ENCODE measurements at places on chromosomes 4 and X.

DNA sequence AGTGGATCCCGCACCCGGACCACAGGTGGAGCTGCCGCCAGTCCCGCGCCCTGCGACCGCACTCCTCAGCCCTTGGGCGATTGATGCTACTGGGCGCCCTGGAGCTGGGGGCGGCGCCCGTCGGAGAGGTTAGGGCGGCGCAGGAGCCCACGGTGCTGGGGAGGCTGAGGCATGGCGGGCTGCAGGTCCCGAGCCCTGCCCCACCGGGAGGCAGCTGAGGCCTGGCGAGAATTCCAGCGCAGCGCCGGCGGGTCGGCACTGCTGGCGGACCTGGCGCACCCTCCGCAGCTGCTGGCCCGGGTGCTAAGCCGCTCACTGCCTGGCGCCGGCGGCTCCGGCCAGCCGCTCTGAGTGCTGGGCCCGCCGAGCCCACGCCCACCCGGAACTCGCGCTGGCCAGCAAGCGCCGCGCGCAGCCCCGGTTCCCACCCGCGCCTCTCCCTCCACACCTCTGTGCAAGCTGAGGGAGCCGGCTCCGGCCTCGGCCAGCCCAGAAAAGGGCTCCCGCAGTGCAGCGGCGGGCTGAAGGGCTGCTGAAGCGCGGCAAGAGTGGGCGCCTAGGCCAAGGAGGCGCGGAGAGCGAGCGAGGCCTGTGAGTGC lies 1256.5 kb downstream of the STIM2 start:
- no peak for DNase-seq

GRCh38 chr4:122686691-122687090 lies 45.8 kb upstream of the BBS12 start:
- no peak for DNase-seq

DNA sequence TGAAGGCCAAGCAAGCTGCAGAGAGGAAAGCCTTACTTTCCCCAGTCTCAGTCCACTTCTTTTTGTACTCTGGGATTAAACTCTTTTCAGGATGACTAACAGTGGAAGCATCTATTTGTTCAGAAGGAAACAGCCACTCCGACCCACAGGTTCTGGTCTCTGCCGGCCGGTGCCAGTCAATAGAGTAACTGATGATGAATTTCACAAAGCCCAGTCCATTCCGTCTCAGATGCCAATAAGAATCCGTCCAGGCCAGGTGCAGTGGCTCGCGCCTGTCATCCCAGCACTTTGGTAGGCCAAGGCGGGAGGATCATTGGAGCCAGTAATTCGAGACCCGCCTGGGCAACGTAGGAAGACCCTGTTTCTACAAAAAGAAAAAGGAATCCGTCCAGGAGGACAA lies 58.5 kb upstream of the HELT start:
- DNase-seq: no peak

- DNase-seq: no peak
Measured at GRCh38 chr4:100083289-100083688, 107.0 kb downstream of the DDIT4L start.

- no peak for DNase-seq
Measured at GRCh38 chr4:74640111-74640903, 154.0 kb downstream of the BTC start.

GRCh38 chrX:39137363-39137954 lies 336.2 kb downstream of the MID1IP1 start:
- DNase-seq: no peak

DNA sequence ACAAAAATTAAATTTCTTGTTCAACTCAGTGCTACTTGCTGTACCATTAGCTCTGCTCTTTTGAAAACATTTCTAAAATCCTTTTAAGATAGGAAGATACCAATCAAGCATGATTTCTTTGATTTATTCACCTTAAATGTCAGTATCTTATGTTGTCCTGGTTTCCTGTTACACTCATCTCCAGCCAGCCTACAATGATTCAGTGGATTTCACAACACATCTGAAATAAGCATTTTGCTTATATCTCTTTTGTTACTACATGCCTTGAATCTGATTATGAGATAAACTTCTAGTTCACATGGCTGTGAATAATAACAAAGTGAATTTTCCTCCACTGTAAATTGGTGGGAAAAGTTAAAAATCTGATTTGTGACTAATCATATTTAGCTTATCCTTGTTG lies 112.5 kb upstream of the BMP3 start:
- no peak for DNase-seq

- no peak for DNase-seq
Measured at GRCh38 chrX:80282535-80282934, 137.7 kb upstream of the TENT5D start.

- DNase-seq: no peak
Measured at GRCh38 chr4:184705692-184706091, 28.2 kb downstream of the CENPU start.

GRCh38 chr4:177367336-177367735 lies 57.7 kb downstream of the NEIL3 start:
- DNase-seq: no peak

GRCh38 chr4:70885174-70885573 lies 17.0 kb upstream of the MOB1B start:
- DNase-seq: no peak

GRCh38 chr4:153788413-153789276 lies at the start of gene SFRP2:
TSS of gene SFRP2 (minus strand) at chr4:153789083. CDS start at chr4:153788835, 248 bp downstream.
- DNase-seq: no peak

DNA sequence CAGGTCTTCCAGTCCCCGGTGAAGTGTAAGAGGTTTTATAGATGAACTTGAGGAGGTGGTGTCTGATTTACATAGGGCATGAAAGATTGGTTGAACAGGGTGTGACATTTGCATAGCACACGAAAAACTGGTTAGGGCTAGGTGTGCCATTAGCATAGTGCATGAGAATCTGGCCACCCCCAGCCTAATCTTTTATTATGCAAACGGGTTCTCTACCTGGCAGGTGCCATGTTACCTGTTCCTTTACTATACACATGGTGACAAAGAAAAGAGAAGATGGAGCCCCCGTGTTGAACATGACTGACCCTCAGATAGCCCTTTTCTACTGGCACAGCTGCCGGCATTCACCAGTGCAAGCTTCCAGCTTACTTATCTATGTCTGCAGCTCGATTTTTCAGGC lies 71.0 kb downstream of the UCHL1 start:
- DNase-seq: no peak

- no peak for DNase-seq
Measured at GRCh38 chrX:155070663-155070974, 317 bp downstream of the CMC4 start.

GRCh38 chrX:150849486-150849885 lies 49.0 kb downstream of the CD99L2 start:
- no peak for DNase-seq

DNA sequence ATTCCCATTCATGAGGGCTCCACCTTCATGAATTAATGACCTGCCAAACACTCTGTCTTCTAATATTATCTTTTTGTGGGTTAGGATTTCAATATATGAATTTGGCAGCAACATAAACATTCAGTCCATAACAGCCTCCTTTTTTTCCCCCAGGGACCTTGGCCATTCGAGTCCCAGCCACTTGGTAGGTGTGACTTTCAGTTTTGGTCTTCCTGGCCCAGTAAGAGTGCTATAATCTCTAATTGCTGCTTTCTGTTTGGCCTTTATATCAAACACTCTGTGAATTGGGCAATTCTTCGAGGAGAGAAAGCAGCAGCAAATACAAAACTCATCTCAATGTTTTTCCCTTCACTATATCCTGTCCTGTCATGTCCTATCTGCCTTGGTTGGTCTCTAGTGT lies 12.4 kb upstream of the RADX start:
- DNase-seq: no peak

DNA sequence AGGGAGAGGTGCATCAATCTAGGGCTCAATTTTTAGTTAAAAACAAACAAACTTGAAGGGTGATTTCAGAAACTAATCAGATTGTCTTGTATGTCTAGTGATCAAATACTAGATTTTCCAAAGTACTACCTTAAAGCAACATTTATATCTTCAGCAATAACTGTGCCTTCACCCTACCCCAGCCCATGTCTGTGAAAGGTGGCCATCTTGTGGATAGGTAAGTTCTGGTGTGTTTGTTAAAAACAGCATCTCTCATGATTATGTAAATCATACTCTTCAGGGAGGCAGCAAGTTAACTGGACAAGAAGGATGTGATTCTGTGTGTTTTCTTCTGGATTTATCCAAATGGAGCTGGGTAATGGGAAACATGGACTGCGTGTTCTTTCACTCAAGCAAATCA lies 81.4 kb upstream of the ACSL1 start:
- no peak for DNase-seq

DNA sequence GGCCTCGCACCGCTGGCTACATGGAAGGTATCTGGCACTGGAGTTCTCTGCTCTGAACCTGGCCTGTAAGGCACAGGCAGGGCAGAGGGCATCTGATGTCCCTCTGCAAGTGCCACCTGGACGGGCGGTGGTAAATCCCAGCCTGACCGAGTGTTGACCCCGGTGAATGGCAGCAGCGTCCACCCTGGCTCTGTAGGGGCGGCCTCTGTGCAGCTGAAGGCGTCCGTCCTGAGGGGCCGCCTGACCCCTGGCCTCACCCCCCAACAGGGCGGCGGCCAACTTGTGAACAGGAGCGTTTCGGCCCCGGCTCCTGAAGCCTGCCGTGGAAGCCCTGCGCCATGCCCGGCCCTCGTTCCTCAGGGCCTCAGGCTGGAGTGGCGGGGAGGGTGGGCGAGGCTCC lies 51.4 kb downstream of the CPZ start:
- no peak for DNase-seq

DNA sequence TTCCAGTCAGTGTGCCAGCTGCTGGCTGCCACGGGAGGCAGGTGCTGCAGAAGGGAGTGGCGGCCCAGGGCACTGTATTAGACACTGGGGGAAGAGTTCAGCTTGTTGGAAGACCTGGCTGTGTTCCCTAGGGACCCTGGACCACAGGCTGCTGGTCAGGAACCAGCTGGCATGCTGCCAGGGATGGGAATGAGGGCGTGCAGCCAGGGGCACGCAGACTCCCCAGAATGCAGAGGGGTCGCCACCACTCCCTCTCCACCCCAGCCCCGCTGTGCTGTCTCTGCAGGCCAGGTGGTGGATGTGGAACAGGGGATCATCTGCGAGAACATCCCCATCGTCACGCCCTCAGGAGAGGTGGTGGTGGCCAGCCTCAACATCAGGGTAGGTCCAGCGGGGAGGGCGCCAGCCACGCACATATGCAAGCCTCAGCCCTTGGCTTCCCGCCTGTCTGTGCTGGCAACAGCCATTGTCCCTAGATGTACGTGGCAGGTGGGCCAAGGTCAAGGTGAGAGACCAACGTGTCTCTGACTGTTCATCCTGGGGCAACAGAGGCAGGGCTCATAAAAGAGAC lies 12.3 kb downstream of the ABCD1 start:
- no peak for DNase-seq

- DNase-seq: no peak
Measured at GRCh38 chrX:69299951-69300714, 134.9 kb upstream of the PJA1 start.

GRCh38 chrX:3584415-3584996 lies 128.9 kb downstream of the PRKX start:
- DNase-seq: no peak

GRCh38 chrX:136387951-136388502 lies 87.3 kb downstream of the ADGRG4 start:
- DNase-seq: no peak

- no peak for DNase-seq
Measured at GRCh38 chr4:53644607-53645006, 53.3 kb upstream of the LNX1 start.

- no peak for DNase-seq
Measured at GRCh38 chr4:74547042-74547441, 102.1 kb downstream of the AREG start.

DNA sequence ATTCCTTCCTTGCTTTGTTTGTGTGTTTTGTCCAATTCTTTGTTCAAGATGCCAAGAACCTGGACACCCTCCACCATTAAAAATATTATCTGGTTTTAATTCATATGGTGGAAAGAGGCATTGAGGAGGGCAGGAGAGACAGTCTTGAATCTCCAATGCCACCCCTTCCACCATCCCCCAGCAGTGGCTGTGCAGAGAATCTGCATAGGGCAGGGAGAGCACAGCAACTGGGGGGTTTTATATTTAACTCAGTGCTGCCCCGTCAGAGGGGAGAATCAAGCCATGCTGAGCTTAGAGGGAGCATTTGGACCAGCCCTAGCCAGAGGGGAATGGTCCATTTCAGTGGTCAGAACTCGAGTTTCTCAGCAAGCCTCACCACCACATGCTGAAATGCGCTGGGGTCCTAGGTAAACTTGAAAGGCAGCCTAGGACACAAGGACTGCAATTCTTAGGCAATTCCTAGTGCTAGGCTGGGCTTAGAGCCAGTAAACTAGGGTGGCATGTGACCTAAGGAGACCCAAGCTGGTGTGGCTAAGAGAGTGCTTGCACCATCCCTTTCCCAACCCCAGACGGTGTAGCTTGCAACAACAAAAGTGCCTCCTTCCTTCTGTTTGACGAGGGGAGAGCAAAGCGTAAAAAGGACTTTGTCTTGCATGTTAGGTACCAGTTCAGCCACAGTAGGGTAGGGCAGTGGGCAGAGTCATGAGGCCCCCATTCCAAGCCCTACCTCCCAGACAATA lies 34.2 kb downstream of the CCDC158 start:
- no peak for DNase-seq

- DNase-seq: no peak
Measured at GRCh38 chrX:123217077-123217476, 33.0 kb downstream of the GRIA3 start.

DNA sequence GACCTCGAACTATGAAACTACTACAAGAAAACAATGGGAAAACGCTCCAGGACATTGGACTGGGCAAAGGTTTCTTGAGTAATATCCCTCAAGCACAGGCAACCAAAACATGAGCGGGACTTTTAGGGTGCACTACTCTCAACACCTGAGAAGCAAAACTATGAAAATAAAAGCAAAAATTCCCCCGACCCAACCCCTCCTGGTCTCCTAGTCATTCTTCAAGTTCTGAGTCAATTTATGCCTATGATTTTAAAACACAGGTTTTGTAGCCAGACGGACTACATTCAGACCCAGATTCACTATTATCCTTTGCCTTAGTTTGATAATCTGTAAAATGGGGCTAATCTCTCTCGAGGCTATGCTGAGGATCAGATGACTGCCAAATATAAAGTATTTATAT lies 97.0 kb downstream of the SOWAHB start:
- no peak for DNase-seq

GRCh38 chr4:70713453-70714078 lies 8.2 kb upstream of the RUFY3 start:
- DNase-seq: no peak

GRCh38 chrX:18899796-18900380 lies 84.0 kb downstream of the PHKA2 start:
- DNase-seq: no peak

DNA sequence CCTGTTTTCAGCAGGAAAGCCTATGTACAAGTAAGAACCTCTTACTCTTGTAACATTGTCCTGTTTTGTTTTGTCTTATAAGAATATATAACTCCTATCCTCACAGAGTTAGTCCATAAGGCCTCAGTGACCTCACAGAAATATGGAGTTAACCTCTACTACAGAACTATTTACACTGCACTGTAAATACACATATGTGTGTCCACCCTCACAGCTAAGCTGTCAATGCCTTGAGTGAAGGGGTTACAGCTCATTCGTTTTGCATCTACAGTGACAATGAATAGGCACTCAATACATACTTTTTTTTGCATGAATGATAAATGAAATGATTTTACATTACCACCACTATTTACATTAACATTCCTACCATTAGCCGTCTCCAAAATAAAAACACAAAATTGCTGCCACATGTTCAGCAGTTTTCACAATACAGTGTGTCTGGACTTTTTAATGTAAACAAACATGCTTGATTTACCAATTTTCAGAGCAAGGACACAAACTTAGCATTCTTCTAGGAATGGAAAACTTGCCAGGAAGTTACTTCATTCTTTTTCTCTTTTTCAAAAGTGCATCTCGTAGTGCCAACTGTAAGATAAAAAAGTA lies 9.5 kb upstream of the NAAA start:
- no peak for DNase-seq

Data from activated CD4-positive, alpha-beta T cell treated with anti-CD3 and anti-CD28 coated beads, Interleukin-2, amount 50 U/mL, for 24 hours (primary cell).